ENCODE measurements at places on chromosomes 5 and 9.

- DNase-seq: no peak
Measured at GRCh38 chr9:93686880-93687236, 110.5 kb downstream of the PHF2 start.

GRCh38 chr9:3526997-3527940 lies 1.5 kb upstream of the RFX3 start:
- DNase-seq: peak; percentile 49

GRCh38 chr5:149798466-149798865 lies 68.4 kb downstream of the PPARGC1B start:
- DNase-seq: no peak

GRCh38 chr9:97518909-97519307 lies 17.4 kb downstream of the TMOD1 start:
- DNase-seq: no peak

DNA sequence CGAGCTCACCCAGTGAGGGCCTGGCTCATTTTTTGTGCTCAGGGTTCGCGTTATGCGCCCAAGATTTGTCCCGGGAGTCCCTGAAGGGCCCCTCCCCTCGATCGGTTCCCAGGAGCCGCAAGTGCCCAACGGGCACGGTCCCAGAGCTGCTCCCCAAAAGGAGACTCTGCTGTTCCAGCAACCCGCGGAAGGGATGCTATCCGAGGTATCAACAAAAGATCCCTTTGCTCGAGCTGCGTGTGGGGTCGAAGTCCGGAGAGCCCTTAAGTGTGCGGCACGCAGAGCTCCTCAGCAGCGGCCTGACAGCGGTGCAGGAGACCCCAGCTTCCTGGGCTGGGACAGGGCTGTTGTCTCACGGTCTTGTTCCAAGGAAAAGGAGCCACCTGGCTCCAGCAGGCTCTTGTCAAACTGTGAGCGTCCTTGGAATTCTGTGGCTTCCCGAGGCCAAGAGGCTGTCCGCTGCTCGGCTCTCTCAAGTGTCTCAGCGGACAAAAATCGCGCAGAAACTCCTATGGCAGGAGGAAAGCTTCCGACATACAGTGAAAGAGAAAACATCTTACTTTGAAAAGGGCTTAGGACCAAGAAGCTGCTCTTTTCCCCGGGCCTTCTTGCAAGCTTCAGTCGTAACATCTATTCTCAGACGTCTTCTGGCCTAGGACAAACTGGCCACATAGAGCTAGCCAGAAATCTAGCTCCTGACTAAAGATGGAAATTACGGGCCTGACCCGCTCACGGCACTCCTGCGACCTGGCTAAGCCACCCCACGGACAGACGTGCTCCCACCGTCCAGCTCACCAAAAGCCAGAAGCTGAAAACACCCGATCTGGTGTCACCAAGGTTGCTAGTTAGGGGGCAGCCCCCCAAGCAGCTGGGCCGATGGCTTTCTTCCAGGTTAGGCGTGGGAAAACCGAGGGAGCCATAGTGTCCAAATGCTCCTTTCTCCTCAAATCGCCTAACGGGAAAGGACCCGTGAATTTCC lies 2.6 kb upstream of the FOXB2 start:
- no peak for DNase-seq
